Lung (tissue), 17 donors: ENCODE measurements at places on chromosomes 3 and 15.

- no peak for DNase-seq
Observed at GRCh38 chr3:107562969-107563529, 40.3 kb downstream of the BBX start.

DNA sequence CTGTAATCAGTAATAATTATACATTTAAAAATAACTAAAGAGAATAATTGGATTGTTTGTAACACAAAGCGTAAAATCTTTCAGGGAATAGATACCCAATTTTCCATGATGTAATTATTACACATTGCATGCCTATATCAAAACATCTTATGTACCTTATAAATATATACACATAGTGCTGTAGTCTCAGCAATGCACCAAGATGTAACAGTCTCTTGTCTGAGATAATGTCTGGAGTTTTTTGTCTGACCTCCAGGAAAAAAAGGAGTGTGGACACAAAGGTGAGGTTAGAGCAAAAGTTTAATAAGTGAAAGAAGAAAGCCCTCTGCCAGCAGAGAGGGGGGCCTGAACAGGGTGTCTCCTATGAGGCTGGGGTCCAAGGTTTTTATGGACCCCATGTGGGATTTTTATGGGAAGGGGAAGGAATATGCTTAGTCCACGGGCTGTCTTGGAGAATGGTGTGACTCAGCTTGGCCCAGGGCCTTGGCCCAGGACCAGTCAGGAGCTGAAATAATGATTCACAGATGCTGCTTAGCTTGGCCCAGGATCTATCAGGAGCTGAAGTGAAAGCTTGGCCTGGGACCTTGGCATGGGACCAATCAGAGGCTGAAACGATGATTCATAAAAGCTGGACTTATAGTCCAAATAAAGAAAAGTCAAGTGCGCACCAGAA lies 545.0 kb downstream of the ZPLD1 start:
- DNase-seq: peak; percentile 86

DNA sequence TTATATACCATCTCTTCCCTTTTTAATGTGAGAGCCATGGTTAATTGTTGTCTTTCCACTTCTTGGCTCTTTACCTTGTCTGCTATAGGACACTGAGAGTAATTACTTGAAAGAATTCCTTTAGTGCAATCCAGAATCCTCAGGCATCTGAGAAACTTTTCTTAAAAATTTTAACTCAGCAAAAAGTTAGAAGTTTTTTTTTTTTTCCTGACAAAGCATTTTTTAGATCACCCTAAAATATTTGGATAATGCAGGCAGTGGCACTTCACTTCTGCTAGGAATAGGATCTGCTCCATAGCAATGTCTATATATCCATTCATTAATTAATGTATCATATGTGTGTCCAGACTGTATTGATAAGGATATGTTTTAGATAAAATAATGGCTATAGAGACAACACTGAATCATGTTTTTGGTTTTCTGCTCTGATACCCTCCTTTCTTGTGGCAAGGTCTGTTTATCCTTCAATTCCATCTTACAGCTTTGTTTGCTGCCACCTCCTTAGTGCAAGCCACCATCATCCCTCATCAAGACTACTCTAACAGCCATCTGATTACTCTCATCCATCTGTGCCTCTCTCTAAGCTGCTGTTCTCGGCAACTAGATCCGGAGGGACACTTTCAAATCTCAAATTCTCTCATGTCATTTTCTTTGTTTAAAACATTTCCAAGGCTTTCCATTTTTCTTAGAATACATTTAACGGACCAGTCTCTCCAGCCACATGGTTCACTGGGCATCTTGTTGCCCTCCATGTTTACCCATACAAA lies 563.5 kb downstream of the EDEM1 start:
- DNase-seq: no peak

DNA sequence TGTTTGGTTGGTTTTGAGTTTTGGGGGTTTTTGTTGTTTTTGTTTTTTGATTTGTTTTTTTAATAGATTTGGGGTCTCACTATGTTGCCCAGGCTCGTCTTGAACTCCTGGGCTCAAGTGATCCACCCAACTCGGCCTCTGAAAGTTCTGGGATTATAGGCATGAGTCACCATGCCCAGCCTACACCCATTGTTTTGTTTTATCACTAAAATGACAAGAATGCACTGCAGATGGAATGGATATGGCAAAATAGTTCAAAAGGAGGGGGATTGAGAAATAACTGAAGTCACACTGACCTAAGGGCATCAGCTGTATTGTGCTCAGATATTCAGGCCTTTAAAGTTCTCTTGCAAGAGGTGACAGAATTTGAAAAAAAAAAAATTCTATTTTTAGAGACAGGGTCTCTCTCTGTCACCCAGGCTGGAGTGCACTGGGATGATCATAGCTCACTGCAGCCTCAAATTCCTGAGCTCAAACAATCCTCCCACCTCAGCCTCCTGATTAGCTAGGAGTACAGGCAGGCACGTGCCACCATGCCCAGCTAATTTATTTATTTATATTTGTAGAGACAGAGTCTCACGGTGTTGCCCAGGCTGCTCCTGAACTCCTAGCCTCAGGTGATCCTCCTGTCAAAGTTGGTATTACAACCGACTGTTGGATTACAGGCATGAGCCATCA lies 4.4 kb upstream of the RASA2 start:
- DNase-seq: no peak

GRCh38 chr3:105425153-105425502 lies 58.4 kb downstream of the ALCAM start:
- DNase-seq: no peak
